Activated T-cell treated with anti-CD3 and anti-CD28 coated beads, Interleukin-2, amount 50 U/mL, for 1 hour (primary cell): ENCODE measurements at places on chromosomes 11 and 22.
A peak's percentile ranks its signal among the peaks of the same experiment; 100 is the strongest.

DNA sequence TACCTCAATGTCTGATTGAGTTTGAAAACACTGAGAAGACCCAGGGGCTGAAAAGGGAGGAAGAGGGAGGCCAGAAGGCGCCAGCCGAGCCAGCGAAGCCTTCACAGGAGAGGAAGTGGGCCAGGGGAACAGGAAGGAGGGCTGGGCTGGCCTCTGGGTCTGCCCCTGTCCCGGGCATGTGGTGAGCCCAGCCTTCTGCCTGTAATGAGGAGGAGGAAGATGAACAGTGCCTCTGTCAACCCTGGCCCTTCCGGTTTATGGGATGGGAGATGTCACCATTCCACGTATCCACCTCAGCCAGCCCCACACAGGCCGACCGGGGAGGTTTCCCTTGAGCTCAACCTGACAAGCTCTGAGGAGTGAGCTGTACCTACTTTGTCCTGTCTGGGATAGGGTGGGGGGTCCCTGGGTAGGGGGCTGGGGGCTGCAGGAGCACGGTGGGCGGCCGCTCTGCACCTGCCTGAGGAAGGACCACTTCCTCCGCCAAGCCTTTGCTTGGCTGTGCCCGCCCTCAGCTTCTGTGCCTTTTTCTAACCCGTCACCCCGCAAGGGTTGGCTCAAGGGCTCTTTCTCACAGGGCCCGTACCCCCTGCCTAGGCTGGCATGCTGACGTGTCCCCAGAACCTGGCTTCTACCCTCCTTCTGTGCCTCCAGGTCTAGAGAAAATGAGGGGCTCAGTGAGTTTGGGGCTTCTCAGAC lies 2.0 kb downstream of the PARVG start:
- DNase-seq = peak; percentile 40

DNA sequence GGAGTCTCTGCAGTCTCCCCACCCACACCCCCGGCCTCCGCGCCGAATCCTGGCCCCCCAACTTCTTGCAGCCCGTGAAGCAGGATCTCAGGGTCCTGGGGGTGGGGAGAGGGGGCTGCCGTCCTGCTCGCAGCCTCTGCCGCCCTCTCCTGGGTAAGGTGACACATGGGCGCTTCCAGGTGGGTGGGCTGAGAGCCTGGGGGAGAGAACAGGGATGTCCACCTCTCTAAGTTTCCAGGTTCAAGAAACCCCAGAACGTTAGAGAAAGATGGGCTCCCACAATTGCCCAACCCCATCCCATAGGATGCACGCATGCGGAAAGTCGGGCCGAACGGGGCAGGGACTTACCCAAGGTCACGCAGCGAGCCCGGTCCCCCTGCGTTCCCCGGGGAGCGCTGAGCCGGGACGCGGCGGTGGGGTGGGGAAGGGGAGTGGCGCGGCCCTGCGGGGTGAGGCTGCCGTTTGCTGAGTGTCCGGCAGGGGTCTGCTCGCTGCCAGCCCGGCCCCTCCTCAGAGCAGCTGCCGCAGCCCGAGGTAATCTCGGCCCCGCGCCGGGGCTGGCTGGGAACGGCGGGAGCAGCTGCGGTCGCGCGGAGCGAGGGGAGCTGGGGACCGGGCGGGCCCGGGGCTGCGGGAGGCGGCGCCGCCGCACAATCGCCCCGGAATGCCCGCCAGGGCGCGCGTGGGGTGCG lies 705 bp upstream of the CAPN1 start:
- peak; percentile 70 for DNase-seq

GRCh38 chr11:18383388-18384156 lies 10.8 kb upstream of the LDHA start:
- DNase-seq = peak; percentile 50

GRCh38 chr11:36672815-36673450 lies 74.9 kb upstream of the RAG2 start:
- DNase-seq = no peak

DNA sequence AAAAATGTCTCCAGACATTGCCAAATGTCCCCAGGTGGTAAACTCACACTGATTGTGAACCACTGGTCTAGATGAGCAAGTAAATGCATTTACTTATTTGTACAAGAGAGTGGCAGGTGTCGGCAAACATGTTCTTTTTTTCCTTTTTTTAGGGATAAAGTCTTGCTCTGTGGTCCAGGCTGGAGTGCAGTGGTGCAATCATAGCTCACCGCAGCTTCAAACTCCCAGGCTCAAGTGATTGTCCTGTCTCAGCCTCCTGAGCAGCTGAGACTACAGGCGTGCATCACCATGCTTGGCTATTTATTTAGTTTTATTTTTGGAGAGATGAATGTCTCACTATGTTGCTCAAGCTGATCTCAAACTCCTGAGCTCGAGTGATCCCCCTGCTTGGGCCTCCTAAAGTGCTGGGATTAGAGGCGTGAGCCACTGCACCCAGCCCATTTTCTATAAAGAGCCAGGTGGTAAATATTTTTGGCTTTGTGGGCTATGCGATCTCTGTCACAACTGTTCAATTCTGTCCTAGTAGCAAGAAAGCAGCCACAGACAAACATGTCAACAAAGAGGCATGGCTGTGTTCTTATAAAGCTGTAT lies 1.4 kb downstream of the VPREB1 start:
- no peak for DNase-seq

- DNase-seq = no peak
Measured at GRCh38 chr22:48579043-48579927, 1248.4 kb downstream of the BRD1 start.

DNA sequence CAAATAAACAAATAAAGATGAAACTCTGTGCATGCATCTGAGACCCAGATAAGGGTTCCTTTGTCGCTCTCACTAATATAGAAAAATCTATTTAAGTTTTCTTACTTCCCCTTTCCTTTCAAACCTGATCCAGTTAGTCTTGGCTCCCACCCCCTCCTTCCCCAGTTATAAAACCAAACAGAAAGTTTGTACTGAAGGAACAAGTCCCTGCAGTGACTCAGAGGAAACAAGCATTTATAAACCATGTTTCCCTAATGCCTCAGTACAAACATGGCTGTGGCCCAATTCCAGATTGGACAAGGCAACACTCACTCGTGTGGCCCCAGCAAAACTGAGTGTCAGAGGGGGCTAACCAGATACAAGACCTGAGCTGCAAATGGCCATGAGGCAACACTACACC lies 65.5 kb upstream of the ARHGAP20 start:
- no peak for DNase-seq

- no peak for DNase-seq
Measured at GRCh38 chr22:43893266-43893665, 1.5 kb upstream of the PNPLA5 start.

GRCh38 chr11:19907008-19907579 lies 194.5 kb downstream of the NAV2 start:
- no peak for DNase-seq

DNA sequence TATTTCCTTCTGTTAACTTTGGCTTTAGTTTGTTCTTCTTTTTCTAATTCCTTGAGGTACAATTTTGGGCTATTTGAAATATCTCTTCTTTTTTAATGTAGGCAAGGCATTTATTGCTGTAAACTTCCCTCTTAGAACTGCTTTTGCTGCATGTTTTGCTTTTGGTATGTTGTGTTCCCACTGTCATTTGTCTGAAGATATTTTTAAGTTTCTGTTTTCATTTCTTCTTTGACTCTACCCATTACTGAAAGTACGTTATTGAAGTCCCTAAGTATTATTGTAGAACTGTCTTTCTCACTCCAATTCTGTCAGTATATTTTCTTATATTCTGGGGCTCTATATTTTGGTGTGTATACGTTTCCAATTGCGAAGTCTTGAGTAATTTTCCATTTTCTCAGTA lies 77.9 kb downstream of the KCNQ1OT1 start:
- DNase-seq = no peak

- no peak for DNase-seq
Measured at GRCh38 chr11:115409691-115410220, 94.5 kb downstream of the CADM1 start.

DNA sequence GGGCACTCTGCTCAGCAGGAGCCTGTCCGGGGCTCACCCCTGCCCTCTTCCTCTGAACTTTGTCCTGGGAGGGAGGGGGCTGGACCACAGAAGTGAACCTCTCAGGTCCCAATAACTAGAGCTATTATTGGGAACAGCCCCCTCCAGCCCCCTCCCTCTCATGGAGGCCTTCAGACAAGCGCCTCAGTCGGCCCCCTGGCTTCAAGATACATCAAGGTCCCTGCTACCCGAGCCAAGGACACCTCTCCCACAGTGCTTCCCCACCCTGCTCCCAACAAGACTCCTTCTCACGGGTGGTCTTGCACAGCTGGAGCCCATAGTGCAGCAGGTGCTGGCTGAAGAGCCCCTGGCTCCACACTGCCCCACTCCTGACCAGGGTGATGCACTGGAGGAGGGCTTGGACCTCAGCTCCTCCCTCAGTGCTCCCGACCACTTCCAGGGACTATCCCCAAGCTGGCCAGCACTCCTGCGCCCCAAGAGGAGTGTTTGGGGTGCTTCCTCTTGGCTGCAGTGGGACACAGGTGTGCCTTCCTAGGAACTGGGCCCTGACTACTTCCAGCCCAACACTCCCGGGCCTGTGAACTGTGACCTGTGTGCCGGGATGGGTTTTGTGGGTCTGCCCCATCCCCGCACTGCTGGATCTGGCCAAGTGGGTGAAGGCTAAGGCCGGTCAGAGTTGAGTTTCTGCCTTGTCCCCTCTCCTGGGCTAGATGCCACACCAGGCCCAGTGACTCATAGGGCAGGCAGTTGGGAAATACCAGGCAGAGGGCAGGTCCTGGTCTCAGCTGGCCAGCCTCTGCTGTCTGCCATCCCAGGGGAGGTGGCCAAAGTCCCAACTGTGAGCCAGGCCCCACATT lies 2.2 kb downstream of the PNPLA2 start:
- DNase-seq = no peak

- DNase-seq = no peak
Measured at GRCh38 chr11:126154691-126155090, 56.8 kb downstream of the RPUSD4 start.

DNA sequence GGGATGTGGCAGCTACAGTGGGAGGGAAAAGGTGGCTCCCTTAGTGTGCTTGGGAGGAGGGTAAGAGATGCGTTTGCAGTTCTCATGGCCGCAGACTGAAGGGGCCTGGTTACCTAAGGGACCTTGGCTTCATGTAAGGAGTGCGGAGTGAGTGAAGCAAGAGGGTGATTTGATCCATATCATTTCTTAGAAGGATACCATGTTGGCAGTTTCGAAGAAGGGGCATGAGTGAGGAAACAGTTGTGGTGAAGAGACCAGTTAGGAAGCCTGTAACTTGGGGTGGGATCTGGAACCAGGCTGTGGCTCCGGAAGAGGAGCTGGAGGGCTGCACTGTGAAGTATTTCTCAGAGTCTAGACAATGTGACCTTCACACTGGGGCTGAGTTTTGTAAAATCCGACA lies 45.0 kb downstream of the ST3GAL4 start:
- no peak for DNase-seq

DNA sequence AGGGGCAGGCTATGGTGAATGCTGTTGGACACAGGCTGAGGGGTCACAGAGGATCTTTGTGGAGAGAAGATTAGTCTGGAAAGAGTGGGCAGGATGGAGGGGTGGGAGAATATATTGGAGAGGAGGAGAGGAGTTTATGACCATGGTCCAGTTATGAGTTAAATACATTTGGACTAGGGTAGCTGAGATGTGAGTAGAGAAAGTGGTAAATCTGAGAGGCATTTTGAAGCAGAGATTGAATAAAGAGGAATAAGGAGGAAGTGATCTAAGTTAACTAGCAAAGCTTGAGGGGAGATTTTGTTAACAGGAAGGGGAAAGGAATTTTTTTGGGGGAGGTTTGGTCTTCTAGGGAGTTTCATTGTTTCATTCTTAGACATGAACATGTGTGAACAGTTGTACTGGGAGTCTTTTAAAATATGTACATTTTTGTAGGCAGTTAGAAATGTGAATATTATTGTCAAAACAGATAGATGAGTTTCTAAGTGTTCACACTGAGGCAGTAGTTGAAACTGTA lies 43.1 kb upstream of the EED start:
- no peak for DNase-seq

DNA sequence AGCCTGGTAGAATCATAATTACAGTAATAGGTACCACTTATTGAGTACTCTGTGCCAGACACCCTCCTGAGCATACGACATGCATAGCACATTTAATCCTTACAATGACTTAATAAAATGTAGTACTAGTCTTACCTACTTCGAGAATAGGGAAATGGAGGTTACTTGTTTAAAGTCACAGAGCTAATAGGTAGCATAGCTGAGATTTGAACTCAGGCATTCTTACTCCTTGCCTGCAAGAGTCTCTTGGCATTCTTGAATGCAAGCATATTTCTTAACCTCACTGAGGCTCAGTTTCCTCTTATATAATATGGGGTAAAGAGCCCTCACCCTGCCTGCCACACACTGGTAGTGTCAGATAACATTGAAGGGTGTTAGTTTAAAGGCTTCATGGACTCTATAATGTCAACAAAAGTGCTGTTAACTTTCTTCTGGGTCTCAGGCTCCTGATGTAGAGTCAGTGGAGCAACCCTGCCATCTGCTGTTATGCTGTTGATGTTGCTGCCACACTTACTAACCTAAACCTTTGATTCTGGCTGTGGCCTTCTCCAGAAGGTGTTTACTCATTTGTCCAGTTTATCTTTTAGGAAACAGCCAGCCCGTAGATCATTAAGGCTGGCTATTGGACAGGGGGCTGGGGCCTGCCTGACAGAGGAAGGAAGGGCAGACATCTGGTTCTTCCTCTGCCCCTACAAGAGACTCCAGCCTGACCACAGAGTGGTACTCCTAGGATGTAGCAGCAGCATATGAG lies 18.9 kb downstream of the LIMK2 start:
- DNase-seq = peak; percentile 59

DNA sequence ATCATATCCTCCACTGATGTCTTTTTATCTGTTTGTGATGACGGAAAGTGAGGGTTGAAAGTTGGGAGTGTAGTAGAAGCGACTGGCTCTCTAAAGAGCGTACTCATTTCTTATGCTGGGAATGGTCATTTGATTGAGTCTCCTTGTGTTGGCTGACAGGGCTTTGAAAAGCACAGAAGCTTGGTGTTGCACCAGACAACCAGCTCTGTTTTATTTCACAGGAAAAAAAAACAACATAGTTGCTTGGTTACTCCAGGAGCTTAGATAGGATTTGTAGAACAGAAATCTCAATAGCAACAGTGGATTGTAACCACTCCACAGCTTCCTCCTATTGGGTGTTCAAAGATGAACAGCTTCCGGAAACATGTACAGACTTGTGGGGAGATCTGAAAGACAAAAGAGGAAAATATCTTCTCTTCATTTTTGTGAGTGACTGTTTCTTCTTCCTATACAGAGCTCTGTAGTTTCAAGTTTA lies 2.7 kb downstream of the RBM14 start:
- no peak for DNase-seq

- no peak for DNase-seq
Measured at GRCh38 chr11:57977709-57978108, 46.0 kb upstream of the OR9Q1 start.

- no peak for DNase-seq
Measured at GRCh38 chr22:25007444-25008106, 55.1 kb downstream of the KIAA1671 start.

DNA sequence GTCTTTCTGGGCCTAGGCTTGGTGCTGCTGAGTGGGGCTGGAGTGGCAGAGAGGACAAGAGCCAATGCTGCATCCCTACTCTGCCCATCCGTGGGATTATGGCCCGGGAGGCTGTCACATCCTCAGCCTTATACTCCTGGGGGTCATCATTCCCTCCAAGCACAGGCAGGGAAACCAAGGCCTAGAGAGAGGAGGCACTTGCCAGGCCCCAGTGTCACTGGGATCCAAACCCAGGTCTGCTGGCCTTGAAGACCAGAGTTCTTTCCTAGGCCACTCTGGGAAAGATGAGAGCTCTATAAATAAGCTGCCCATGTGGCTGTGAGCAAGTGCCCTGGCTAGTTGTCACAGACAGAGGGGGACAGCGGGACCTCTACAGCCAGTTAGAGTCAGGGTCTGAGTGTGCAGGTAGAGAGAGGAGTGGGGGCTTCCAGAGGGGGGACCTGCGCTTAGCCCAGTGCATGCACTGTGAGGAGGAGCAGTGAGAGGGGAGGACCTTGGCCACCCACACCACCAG lies 4.8 kb downstream of the RELT start:
- no peak for DNase-seq
